ENCODE measurements at places on chromosomes 12 and 14. TPM values are rescaled to one million over a fixed set of nuclear protein-coding genes. Genes with fewer than 3 reads are reported as not detected.

The RERGL gene
- polyA plus RNA-seq, result not detected

The CPNE6 gene
- not detected for polyA plus RNA-seq

The LTB4R2 gene
- 0.97 TPM for polyA plus RNA-seq

The GLT8D2 gene
- polyA plus RNA-seq, result 0.23 TPM

The COX8C gene
- not detected for polyA plus RNA-seq

The TIGAR gene
- polyA plus RNA-seq, result 5.2 TPM

The TARBP2 gene
- polyA plus RNA-seq, result 20.8 TPM

The SERPINA9 gene
- 0.63 TPM for polyA plus RNA-seq

The TAS2R50 gene
- polyA plus RNA-seq, result not detected

The SLC39A5 gene
- not detected for polyA plus RNA-seq

The CLBA1 gene
- polyA plus RNA-seq, result 1.3 TPM

The PDE3A gene
- polyA plus RNA-seq, result not detected

The GRIP1 gene
- not detected for polyA plus RNA-seq

The TNFRSF1A gene
- 2.4 TPM for polyA plus RNA-seq

The ABCD2 gene
- 1.5 TPM for polyA plus RNA-seq

The RAD51AP1 gene
- 8.0 TPM for polyA plus RNA-seq

The PSME2 gene
- 328 TPM for polyA plus RNA-seq

The OASL gene
- polyA plus RNA-seq, result 0.78 TPM

The OR6J1 gene
- polyA plus RNA-seq, result not detected

The GSC gene
- not detected for polyA plus RNA-seq

The SERPINA12 gene
- not detected for polyA plus RNA-seq

The KCNMB4 gene
- 0.19 TPM for polyA plus RNA-seq

The LGALS3 gene
- 7.6 TPM for polyA plus RNA-seq

The SELPLG gene
- polyA plus RNA-seq, result 37.0 TPM

The SLC10A1 gene
- not detected for polyA plus RNA-seq

The MYO1A gene
- not detected for polyA plus RNA-seq

The SLC4A8 gene
- 0.53 TPM for polyA plus RNA-seq

The HAL gene
- polyA plus RNA-seq, result not detected

The CCDC38 gene
- not detected for polyA plus RNA-seq

The VRTN gene
- not detected for polyA plus RNA-seq

The IAPP gene
- not detected for polyA plus RNA-seq

The STAC3 gene
- 2.4 TPM for polyA plus RNA-seq

The IL26 gene
- not detected for polyA plus RNA-seq

The GDF3 gene
- polyA plus RNA-seq, result not detected

The KRT78 gene
- polyA plus RNA-seq, result not detected

All from IgD-negative memory B cell (primary cell).